Stimulated activated CD8-positive, alpha-beta memory T cell treated with anti-CD3 and anti-CD28 coated beads, Interleukin-4, amount 100 ng/mL, for 4 hours (primary cell): ENCODE measurements at places on chromosomes 3 and 15.

DNA sequence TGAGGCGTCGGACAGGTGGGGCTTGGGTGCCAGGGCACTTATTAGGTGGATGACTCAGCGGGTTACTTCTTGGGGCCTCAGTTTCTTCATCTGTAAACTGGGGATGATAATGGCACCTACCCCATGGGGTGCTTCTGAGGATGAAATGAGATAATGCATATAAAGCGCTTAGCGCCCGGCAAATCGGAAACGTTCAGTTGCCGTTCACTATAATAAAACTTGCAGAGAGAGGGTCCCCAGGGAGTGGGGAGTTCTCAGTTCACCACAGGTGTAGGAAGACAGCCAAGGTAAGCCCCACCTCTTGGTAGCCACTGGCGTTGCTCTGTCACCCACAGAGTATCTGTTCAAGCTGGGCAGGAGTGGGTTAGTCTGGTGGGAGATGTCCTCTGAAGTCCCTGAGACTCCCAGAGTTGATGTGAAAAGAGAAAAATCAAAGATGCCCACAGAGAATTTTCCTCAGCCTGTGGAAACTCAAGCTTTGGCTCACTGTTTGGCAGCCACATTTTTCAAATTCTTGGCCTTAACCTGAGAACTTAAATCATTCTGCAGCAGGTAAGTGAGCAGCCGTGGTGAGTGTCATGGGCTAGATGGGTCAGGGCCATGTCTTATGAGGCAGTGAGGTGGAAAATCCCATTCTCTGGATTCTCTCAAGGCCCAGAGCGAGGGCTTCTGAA, 221.5 kb upstream of the BHLHE40 start:
- DNase-seq = no peak

- no peak for DNase-seq
Observed at GRCh38 chr3:45106874-45107273, 39.3 kb downstream of the CDCP1 start.

- DNase-seq = no peak
Observed at GRCh38 chr3:80050826-80051601, 283.2 kb upstream of the ROBO1 start.

- DNase-seq = no peak
Observed at GRCh38 chr3:76177610-76178009, 392.3 kb upstream of the ZNF717 start.

- no peak for DNase-seq
Observed at GRCh38 chr15:69760258-69760845, 307.7 kb downstream of the RPLP1 start.

DNA sequence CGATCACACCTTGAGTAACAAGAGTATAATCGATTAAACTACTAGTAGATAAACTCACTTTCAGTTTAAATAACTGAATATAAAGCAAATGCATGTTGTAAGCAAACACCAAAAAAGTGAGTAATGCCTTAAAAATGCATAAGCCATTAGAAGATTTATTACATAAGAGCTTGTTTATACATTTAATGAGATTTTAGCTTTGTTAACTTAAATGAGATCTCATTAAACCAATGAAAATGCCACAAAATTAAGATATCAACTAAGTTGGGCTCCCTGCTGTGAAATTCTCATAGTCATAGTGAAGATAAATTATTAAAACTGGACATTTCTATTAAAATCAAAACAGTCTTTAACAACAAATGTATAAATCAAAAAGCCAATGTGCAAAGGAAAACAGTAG, 701.2 kb downstream of the NLGN1 start:
- no peak for DNase-seq

DNA sequence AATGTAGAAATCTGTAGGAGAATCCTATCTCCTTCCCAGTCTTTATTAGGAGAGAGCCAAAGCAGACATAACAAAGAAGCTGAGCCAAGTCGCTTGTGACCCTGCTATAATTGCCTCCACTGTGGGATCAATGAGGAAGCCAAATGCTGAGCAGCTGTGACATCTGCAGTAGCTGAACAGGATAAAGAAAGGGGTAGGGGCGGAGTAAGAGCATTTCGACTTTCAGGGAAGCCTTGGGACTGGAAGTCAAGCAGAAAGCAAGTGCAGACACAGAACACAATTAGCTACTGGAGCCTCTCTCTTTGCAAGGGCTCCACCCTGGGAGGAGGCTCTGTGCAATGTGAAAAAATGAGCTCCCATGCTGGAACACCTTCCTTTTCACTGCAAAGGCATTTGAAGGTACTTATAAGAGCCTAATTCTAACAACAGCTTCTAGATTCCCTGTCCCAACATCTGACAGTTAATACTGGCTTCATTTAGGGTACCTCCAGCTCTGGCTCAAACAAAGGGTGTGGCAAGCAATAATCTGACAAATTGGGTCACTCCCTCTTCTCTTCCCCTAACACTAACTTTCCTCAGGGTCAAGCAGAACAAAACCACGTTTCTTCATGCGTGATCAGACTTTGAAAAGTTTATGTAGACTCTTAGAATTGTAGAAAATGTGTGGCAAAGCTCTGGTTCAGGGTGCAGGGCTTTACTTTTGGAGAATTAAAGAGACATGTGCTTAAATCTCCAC, 166.4 kb downstream of the CADPS start:
- no peak for DNase-seq

- no peak for DNase-seq
Observed at GRCh38 chr3:190840146-190840545, 22.3 kb downstream of the GMNC start.

DNA sequence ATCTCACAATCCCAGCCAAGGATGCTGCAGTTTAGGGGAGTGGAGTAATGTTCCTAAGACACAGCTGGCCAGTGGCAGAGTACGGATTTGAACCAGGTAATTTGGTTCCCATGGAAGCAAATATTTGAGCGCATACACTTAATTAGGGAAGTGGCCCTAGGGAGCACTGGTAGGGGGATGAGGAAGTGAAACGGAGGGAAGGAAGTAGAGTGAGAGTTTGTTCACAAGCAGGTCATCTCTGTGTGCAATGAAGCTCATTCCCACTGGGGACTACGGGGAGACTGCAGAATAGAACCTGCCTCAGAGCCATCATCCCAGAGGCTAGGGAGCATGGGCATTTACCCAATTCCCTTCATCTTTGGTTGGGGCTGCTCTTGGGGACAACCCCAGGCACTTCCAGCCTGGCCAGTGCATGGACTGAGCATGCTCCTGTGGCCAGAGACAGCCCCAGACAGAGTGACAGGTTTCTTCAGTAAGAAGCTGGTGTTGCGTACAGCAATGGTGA, 317.2 kb upstream of the PROK2 start:
- no peak for DNase-seq

- no peak for DNase-seq
Observed at GRCh38 chr3:102182162-102182561, 252.7 kb upstream of the ZPLD1 start.

DNA sequence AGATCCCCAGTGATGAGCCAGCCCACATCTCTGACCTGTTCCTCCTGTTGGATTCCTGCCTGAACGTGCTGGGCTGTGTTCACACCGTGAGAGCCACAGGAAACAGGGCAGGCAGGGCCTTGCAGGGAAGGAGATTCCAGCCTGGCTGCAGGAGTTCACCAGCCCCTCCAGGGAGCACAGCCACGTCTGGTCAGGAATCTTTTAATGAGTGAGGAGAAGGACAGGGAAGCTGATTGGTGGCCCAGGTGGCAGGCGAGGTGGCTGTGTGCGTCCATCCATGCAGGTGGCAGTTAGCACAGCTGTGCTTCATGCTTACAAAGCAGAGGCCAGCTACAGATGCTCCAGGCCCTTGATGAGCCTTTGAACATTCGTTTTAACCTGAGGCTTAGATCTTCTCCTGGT, 10.5 kb downstream of the LRRK1 start:
- DNase-seq = no peak

DNA sequence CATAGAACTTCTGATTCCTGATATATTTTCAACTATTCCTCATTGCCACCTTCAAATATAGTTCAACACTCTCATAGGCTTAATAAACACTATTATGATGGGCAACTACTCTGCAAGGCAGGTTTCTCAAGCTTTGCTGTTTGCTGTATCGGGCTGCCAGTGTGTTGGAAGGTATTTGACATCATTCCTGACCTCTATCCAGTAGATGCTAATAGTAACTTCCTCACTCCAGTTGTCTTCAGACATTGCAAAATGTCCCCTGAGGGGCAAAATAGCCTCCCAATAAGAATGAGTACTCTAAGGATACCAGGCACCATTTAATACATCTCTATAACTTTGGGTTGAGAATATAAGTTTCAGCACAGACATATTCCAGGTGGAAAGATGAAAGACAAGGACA, 147.5 kb upstream of the PFN2 start:
- DNase-seq = no peak

DNA sequence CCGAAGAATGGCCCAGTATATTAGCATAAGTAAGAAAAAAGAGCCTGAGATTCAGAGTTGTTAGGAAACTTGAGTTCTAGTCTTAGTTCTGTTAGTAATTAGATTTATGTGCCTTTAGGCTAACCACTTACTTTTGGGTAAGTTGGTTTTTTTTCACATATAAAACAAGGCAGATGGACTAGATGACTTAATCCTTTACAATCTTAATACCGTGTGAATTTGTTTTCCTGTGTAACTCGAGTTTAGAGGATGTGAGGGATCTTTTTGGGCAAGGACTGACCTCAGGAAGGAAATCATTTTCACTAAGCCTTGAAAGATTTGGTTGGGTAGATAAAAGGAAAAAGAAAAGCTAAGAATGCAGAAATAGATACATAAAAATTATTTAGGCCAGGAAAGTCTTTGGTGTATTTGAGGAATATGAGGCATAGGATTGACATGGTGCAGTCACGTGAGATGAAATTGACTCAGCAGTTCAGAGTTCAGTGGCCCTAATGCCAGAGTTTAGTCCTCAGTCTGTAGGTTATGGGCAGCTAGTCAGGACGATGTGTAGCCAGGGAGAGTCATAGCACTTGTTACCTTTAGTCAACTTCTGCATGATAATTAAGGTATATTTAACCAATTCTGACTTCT, 34.6 kb downstream of the PAK2 start:
- DNase-seq = no peak

DNA sequence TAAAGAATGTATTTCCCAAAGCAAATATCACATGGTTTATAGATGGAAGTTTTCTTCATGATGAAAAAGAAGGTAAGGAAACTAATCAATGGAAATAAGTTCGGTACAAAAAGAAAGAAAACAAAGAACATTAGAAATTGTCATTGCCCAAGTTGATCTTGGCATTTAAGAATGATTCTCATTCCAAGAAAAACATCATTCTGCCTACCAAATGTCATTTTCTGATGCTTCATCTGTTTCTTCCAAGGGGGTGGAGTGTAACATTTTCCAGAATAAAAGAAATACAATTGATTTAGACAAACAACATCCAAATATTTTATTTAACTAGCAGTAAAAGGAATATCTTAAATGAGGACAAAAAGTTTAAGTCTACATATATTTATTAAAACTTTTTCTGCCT, 3.0 kb upstream of the ZBED2 start:
- no peak for DNase-seq

DNA sequence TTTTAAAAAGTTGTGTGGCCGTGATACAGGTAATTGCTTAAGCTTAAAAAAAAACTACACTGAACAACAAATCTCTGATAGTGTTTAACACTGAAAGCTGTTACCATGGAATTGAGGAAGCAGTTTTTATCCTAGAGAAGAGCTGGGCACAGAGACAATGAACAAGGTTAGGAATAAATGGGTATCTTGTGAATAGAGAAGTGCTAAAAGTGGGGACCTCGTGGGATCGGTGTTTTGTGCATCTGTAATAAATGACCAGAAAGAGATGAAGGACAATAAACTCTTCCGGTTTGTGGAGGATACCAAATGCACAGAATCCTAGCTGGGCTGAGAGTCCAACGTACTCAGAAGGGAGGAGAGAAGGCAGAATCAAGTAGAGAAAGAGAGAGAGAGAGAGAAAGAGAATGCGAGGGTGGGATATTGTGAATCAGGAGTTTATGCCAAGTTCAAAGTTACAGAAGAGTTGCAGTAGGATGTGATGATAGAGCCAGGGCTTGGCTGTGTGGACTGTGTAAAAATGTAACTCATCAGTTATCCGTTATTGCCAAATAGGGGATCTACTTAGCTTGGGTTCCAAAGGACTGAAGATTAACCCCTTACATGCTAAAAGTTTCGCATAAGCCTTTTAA, 148.9 kb downstream of the IL20RB start:
- no peak for DNase-seq

DNA sequence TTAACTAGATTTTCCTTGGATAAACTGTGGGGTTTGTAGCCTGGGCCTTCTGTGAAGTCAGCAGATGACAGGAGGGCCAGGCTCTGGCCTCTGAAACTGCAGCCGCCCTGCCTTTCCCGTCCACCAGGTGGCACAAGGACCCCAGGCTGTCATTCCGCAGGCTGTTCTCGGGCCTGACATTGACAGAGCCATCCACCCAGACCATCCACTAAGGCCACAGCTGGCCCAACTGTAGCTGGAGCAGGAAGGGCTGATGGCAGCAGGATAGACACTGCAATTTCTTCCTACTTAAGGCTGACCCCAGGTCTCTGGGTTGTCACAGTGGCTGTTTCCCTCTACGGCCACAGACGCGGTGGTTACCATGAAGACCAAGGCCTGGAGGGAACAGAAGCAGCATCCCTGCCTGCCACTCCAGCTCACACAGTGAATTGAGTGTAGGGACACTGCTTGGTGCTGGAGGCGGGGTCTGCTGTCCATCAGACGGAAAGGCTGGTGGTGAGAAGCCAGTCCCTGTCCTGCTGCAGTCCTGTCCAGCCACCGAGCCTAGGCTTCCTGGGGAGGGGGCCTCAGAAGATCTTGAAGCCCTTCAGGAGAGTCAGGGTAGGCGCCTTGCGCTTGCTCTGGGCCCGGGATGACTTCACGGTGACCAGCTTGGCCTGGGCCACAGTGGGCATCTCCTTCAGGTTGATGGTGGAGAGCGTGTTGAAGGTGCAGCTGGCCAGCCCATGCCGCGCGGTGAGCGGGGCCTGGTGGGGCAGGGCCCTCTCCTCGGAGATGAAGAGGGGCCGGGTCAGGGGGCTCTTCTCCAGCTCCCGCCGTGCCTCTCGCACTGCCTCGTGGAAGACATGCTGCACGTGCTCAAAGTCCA, 9.4 kb downstream of the SLC51B start:
- DNase-seq = peak; percentile 8

DNA sequence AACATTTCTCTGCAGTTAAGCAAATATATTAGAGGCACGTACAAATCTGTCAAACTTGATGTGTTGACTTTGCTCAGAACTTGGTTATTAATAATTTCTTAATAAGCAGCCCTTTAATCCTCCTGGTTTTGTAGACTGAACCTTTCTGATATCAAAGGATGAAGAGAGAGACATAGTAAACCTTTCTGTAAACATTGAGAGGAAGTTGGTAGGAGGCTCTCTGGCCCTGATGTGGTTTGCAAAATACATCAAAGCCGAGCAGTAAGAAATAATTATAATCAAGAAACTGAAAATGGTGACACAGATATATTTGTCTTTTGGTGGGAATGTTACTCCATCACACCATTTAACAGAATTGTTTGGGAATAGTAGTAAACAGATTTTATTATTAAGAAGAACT, 111.9 kb downstream of the OXSM start:
- DNase-seq = no peak

GRCh38 chr3:69116162-69116561, 6.2 kb downstream of the LMOD3 start:
- no peak for DNase-seq

GRCh38 chr15:70102827-70103226, 5.1 kb upstream of the TLE3 start:
- DNase-seq = no peak
